ENCODE measurements at places on chromosomes 1 and 21.

DNA sequence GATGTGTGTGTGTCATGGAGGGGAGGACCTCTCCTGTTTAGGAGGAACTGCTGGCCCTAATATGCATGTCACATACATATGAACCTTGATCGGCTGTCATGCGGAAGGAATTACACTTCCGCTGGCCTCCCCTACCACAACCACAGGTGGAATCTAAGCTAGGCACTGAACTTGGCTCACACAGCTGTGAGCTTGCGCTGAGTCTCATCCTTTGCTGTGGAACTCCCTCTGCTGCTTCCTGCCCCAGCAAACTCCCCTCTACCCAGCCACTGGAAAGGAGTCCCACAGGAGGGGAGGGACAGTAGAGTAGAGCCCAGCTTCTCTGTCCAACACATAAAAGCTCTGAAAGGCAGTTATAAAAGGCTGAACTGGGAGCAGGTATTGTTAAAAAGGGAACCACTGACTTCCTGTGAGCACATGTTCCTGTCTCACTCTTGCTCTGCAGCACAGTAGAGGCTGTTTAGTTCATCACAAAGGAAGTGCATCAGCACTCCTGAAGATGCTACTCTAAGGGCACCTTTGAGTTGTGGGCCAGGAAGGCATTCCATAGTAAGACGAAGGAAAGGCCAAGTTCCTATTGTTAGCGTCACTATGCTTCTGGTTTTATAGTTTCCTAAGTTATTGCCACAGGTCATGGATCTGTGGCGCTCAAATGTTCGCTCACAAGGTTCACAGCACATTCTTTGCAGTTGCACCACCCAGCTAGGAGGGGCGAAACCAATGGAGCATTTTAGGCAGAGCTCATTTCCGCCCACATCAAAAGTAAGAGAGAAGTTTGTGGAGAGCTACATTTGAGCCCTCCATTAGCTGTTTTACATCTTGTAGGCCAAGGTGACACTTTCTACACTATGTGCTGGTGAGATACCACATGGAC is 17.7 kb upstream of the PTPRC start:
- no peak for DNase-seq

- DNase-seq, result peak; percentile 64
Measured at GRCh38 chr1:111481387-111482221, 7.8 kb downstream of the C1orf162 start.

GRCh38 chr1:179953974-179954492 is 577 bp upstream of the CEP350 start:
- peak; percentile 23 for DNase-seq

DNA sequence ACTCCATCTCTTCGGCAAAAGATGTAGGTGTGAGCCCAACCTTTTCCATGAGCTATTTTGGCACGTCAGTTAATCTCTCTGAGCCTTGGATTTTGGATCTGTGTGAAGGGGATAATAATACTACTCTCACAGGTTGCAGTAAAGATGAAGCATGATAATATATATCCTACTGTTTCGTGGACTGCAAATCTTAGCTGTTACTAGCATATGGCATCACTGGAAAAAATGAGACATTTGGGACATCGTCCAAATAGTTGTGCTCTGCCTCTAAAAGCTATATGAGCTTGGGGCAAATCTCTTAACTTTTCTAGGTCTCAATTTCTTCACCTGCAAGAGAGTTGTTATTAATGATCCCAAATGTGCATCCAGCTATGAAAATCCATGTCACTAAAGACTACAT is 147.4 kb upstream of the ZRANB2 start:
- DNase-seq, result no peak

DNA sequence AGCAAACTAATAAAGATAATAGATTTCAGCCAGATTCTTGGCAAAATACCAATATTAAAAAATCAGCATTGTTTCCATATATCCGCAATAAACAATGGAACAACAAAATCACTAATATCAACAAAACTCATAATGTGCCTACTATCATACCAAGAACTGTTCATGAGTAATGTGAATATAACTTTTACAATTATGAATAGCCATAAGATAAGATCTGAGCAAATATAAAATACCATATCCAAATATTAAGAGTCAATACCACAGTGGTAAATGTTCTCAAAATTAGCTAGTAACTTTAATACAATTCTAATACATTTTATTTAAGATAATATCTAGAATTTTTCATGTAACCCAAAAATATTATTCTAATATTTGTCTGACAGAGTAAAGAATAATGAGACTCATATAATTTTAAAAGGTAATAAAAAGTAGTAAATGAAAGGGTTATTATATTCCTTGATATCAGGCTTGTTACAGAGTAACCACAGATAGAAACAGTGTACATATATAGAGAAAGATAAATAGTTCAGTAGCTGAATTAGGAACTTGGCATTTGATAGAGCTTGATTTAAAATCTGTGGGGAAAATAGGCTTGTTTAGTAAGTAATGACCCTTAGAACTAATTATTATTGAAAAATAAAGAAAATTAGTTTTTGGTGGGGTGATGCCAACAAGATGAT is 2126.6 kb downstream of the MRPL39 start:
- no peak for DNase-seq

GRCh38 chr1:24919791-24920532 is 10.1 kb downstream of the RUNX3 start:
- no peak for DNase-seq

- DNase-seq, result no peak
Measured at GRCh38 chr1:223035724-223036478, 107.1 kb downstream of the TLR5 start.

- peak; percentile 51 for DNase-seq
Measured at GRCh38 chr21:35840197-35840799, 220.0 kb downstream of the SETD4 start.

- DNase-seq, result no peak
Measured at GRCh38 chr1:184747089-184747955, 7.3 kb downstream of the EDEM3 start.

DNA sequence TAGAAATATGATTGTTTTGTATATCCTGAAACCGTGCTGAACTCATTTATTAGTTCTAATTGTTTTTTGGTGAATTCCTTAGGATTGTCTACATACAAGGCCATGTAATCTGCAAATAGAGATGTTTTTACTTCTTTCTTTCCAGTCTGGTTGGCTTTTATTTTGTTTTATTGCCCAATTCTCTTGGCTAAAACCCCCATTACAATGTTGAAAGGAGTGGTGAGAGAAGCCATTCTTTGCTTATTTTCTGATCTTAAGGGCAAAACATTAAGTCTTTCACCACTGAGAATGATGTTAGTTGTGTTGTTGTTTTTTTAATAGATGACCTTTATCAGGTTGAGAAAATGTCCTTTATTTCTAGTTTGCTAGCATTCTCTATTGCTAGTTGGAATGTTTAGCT is 157.3 kb downstream of the NTMT2 start:
- no peak for DNase-seq

GRCh38 chr1:184389446-184389845 is 2.6 kb downstream of the C1orf21 start:
- DNase-seq, result no peak

DNA sequence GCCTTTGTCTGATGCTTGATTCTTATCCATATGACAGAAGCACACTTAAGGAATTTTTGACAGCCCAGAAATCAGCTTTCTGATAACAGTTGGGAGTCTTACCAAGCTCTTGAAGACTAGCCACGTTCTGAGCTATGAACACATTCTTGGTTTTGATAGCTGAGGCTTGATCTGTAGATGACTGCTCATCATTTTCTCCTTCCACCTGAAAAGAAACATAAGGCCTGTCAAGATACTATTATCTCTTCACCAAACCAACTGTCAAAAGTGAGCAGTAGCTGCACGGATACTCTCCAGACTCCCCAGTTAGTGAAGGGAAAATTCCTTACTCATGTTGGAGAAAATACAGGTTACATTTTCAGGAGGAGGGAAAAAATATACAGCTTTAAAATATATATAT is 12.2 kb downstream of the UBR4 start:
- DNase-seq, result no peak

DNA sequence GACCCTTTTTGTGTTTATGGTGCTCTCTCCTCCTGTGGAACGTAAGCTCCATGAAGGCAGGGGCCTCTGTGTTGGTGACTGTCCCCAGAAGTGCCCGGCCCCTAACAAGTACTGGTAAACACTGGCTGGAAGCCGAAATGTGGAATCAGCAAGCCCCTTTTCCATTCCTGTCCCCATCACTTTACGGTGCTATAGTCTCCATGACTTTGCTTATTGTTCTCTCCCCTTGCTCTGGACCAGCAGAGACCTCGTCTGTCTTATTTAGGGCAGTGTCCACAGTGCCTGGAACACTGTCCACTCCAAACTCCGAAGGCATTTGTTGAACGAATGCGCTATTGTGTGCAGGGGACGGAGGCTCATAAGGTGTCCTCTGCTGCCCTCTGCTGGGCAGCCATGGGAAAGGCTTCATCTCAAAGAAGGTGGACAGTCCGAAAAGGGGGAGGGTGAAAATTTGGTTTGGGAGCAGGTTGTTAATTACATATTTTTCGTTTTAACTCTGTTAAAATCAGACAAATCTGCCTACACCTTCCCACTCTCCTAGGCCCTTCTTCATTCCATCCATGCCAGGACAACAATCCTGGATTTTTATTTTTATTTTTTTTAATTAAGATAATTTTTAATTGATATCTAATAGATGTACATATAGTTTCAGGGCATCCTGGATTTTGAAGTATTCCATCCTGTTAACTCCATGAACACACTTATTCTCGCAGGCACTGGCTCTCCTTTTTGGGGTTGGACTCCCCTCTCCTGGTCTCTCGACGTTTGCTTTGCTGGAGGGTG is 115.6 kb downstream of the PGBD5 start:
- DNase-seq, result peak; percentile 74

- DNase-seq, result no peak
Measured at GRCh38 chr1:180235077-180235501, 5.0 kb downstream of the LHX4 start.

GRCh38 chr1:75203415-75204277 is 69.5 kb downstream of the LHX8 start:
- DNase-seq, result peak; percentile 6

DNA sequence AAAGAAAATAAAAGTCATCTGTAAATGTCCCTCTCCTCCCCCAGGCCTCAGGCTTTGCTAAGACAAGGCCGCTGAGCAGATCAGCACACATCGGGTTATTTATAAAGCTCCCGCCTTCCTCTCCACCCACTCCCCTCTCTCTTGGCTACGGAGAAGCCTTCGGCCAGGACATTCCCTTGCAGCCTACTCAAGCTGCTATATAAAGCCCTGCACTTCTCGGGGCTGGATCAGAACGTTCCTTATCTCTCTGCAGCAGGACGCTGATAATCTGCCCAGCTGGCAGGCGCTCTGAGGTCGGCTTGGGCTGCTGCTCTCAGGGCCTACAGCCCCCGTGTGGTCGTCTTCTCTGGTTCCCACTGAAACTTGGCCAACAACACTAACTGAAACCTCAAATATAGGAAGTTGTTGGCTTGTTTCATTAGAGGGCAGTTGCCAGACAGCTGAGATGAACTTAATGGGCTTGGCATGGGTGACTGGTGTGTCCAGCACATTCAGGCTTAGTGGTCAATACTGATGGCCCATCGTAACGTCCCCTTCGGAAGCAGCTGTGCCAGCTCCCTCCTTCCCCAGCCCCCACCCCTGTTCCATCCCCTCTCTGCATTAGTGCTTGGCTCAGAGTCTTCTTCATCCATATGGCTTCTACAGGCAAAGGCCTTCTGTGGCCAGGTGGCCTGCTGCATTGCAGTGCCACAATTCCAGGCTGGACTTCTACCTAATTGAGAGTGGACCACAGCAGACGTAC is 64.6 kb downstream of the IER5 start:
- DNase-seq, result peak; percentile 72

Measured in BE2C (cell line).